ENCODE measurements at places on chromosomes 16 and 17.

- no peak for DNase-seq
Measured at GRCh38 chr16:10599626-10600025, 19.2 kb upstream of the EMP2 start.

- no peak for DNase-seq
Measured at GRCh38 chr17:19677736-19678379, 29.3 kb downstream of the ALDH3A2 start.

GRCh38 chr16:50219402-50219975 is 46.9 kb upstream of the ADCY7 start:
- DNase-seq, result no peak

- DNase-seq, result no peak
Measured at GRCh38 chr17:58052407-58052806, 30.8 kb upstream of the DYNLL2 start.

- no peak for DNase-seq
Measured at GRCh38 chr16:49696414-49697101, 159.4 kb downstream of the ZNF423 start.

DNA sequence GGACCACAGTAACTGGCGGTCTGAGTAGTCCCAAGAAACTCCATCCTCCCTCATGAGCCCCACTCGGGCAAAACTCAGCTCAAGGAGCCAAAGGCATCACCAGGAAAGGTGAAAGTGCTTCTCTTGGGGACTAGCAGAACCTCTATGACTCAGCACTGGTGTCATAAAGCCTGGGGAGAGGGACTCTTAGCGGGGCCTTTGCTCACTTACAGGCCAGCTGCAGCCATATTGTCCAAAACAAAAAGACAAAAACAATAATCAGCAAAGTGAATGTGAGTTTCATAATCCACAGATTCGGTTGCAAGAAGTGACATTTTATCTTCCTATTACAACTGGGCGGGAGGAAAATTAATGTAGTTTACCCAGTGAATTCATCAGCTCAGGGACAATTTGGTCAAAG is at the start of gene TEKT5:
TSS of gene TEKT5 (minus strand) at position 101 of the 400 bp plus-strand sequence. CDS start at position 44, 57 bp downstream.
- DNase-seq, result no peak

- DNase-seq, result no peak
Measured at GRCh38 chr16:58614860-58615259, 14.8 kb downstream of the CNOT1 start.

GRCh38 chr17:59342681-59343131 is 11.3 kb downstream of the YPEL2 start:
- DNase-seq, result no peak

- DNase-seq, result no peak
Measured at GRCh38 chr16:74107795-74108610, 188.6 kb upstream of the PSMD7 start.

- DNase-seq, result no peak
Measured at GRCh38 chr16:47567321-47567720, 106.2 kb downstream of the PHKB start.

GRCh38 chr16:79169239-79169638 is 431.3 kb downstream of the MAF start:
- no peak for DNase-seq

DNA sequence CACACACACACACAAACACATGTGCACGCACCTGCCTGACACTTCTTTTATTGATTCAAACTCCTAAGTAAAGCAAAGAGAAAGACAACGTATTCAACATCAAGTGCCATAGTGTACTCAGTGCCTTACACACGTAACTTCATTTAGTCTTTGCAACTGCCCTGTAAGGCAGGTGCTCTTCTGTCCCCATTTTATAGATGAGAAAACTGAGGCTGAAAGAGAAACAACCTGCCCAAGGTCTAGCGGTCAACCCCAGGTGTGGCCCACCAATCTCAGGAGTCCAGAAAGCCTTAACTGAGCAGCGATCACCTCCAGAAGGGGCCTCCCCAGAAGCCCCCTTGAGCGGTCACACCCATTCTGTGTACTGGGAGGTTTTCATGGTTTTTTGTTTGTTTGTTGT is 10.3 kb upstream of the GSG1L start:
- no peak for DNase-seq

GRCh38 chr16:47574091-47575054 is 113.2 kb downstream of the PHKB start:
- DNase-seq, result no peak

DNA sequence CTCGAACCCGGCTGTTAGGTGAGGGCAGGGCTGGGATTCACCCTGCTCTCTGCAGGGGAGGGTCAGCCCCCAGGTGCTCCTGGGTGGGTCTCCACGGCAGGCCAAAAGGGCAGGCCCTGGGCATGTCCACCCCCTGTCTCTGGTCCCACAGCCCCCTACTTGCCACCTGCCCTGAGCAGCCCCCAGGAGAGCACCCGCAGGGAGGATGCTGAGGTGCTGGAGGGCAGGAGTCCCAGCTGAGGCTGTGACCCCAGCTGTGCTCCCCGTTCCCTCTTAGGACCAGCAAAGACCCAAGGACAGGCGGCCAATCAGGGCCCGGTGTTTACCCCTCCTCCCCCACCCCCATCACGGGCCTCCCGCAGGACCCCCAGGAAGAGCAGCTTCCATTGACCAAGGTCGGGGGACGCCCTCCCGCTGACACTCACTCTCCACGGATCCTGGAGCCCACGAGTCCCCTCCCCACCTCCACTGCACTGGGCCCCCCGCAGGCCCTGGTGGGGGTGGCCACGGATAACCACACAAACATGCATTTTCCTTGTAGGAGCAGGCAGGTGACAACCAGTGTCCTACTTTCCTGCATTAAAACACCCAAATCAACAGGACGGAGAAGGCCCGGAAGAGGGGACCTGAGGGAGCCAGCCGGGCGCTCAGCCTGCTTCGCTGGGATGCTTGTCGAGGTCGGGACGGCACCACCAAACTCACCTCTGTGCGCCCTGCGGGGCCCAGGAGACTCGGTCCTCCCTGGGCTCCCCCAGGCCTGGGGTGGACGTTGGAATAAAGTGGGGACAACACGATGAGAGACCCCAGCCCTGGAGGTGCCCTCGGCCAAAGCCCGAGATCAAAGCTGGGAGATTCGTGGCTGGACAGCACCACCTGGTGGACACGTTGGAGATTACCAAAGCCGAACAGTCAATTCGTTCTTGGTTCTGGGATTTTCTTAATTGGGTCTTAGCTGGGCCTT is 22.5 kb upstream of the ENPP7 start:
- DNase-seq, result peak; percentile 11

DNA sequence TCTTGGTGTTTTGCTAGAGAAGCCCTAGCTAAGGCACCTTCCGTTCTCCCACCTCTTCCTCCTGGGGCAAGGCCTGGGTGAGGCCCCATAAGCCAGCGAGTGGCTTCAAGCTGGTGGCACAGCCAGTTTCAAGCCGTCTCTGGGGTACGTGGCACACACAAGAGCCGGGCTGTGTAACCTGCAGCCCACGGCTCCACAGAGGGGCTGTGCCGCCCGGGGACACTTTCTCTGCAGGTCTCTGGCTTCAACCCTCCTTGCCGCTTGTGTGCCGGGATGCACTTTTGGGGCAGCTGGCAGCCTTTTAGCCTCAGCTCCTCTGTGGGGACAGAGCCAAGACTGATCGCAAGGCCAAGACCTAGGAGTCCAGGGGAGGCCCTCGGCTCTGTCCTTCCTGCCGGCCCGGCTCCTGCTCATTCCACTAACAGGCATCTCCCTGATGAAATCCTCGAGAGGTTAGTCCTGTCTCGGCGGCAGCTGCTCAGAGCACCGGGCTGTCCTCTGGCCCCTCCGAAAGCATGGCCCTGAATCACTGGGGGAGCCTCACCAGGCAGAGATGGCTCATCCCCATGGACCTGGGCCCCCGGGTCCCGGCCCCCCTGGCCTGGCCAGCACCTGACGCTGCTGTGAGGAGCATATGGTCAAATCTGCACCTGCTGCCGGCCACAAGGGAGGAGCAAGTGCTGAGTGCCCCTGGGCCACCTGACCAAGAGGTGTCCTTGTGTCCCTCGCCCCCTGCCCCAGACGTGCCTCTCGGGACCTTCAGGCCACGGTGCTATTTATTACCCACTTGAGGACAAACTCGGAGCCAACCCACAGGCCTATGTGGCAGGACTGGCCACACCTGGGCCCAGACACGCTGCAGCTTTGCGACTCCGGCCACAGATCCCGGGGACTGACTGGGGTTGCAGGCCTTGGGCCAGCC is 98.5 kb downstream of the METRNL start:
- DNase-seq, result no peak
